Gastrocnemius medialis (tissue), 4 donors: ENCODE measurements at places on chromosomes 7 and 10.

DNA sequence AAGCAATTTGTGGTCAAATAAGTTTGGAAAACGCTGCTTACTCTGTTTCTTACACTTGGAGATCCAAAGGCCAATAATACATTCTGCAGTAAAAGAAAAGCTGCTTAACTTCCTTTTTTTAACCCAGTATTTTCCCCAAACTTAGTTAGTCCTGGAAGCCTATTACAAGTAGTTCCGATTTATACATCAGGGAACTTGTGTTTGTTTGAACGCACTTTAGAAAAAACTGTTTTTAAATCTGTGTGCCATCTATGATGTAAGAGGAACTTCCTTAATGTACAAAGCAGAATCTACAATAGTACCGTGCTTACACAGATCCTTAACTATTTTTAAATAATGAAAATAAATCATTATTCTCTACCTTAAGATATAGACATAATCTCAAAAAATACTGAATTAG lies 23.0 kb downstream of the SFR1 start:
- DNase-seq: no peak

DNA sequence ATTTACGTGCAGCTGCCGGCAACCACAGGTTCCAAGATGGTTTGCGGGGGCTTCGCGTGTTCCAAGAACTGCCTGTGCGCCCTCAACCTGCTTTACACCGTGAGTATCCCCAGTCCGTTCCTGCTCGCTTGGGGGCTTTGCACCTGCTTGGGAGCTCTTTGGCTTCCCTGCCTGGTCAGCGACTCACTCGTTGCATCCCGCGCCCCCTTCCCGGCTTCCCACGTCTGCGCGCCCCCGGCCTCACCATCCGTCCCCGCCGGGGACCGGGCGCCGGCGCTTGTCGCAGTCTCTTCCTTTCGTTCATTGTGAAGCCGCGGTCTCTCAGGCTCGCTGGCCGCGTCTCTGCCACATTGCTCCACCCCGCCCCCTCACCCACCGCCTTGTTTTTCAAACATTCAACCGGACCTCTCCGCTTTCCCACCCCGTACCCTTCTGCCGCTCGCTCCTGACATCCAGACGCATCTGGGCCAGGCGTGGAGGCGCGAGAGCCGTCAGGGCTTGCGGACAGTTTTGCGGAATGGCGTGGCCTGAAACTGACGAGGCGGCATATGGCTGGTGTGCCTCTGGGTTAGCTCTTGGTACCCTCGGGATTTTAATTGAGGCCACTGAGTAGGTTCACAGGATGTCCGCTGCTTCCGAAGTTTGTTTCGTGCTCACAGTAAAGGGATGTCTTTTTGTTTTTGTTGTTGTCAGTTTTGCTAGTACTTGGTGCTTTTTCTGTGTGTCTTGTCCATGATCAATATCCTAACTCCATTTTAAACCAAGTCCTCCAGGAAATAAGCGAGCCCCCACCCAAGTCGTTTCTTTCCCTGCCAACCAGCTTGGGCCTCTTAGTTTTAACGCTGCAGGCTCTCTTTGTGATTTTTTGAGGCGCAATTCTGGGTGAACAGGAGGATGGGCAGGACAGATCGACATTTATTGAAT lies 639 bp downstream of the TSPAN13 start:
- DNase-seq: no peak

GRCh38 chr10:103096130-103096529 lies 96.9 kb downstream of the NT5C2 start:
- no peak for DNase-seq

DNA sequence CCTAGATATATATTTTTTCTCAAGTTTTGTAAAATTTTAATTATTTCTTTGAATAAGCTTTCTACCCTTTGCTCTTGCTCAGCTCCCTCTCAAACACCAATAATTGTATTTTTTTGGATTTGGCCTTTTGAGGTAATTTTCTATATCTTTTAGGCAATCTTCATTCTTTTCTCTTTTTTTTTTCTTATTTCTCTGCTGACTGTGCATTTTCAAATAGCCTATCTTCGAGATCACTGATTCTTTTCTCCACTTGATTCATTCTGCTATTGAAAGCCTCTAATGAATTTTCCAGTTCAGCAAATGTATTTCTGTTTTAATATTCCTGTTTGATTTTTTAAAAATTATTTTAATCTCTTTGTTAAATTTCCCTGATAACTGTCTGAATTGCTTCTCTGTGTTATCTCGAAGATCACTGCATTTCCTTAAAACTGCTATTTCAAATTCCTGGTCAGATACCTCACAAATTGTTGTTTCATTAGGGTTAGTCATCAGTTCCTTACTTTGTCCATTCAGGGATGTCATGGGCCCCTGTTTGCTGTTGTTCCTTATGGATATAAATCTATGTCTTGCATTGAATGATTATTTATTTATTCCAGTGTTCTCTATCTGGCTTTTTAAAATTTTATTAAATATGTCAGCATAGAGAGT lies 100.1 kb upstream of the UNC5B start:
- DNase-seq: no peak

GRCh38 chr7:155790666-155791065 lies 21.6 kb downstream of the SHH start:
- DNase-seq: no peak

DNA sequence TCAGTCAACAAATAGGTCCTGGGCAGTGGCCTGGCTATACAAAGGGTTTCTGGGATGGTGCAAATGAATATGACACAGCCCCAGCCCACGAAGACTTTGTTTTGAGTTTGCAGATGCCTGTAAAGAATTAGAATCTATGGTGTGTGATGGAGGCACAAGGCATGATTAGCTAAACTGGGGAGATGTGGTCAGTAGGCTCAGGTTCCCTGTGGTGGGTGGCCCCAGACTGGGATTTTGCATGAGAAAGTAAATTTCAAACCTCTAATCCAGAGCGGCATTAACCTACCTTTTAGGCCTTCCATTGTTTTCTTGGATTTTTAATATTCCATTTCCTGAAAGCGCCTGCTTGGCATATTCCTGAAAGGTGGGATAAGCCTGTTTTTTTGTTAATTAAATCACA lies 6.4 kb upstream of the CPA5 start:
- no peak for DNase-seq

DNA sequence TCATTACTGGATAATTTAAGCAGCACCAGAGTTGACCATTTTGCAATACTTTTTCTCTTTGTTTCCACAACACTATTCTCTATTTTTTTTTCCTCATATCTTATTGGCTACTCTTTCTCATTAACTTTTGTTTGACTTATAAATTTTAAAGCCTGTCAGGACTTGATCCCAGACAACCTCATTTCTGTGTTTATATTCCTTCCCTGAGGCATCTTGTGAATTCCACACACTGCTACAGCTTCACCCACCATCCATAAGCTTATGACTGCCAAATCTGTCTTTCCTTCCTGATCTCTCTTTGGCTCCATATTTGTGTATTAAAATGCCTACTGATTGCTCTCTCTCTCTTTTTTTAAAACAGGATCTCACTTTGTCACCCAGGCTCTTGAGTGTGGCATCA lies 124.6 kb upstream of the MBL2 start:
- no peak for DNase-seq

GRCh38 chr10:106711313-106711906 lies 453.1 kb downstream of the SORCS1 start:
- DNase-seq: no peak

GRCh38 chr10:329361-330099 lies 194.3 kb downstream of the ZMYND11 start:
- DNase-seq: peak; percentile 71
